ENCODE measurements at places on chromosomes 1 and 21. TPM values are rescaled to one million over a fixed set of nuclear protein-coding genes. Genes with fewer than 3 reads are reported as not detected.

The AMY1C gene
- not detected for total RNA-seq

The FAM78B gene
- 4.9 TPM for total RNA-seq

The EVA1C gene
- total RNA-seq = 21.2 TPM

The CLDN19 gene
- not detected for total RNA-seq

The EVA1B gene
- 14.0 TPM for total RNA-seq

The S100A2 gene
- total RNA-seq = 1.2 TPM

The HCRTR1 gene
- total RNA-seq = not detected

The CHIA gene
- total RNA-seq = not detected

The FCRLA gene
- not detected for total RNA-seq

The TMEM240 gene
- 8.0 TPM for total RNA-seq

The KCNE2 gene
- total RNA-seq = not detected

The ENAH gene
- total RNA-seq = 108 TPM

The ZNF593 gene
- 24.2 TPM for total RNA-seq
